Kidney (tissue), 22 donors: ENCODE measurements at places on chromosomes 6 and 20.

DNA sequence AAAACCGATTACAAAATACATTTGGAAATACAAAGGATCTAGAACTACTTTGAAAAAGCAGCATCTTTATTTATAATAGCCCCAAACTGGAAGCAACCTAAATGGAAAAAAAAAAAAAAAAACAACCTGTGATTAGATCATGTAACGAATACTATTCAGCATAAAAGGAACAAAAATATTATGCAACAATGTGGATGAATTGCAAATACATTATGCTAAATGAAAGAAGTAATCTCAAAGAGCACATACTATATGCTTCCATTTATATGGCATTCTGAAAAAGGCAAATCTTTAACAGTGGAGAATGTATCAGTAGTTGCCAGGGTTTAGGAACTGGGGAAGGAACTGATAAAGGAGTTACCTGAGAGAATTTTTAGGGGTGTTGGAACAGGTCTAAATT is 28.9 kb downstream of the IRAK1BP1 start:
- DNase-seq, result no peak

- DNase-seq, result no peak
Observed at GRCh38 chr20:51634257-51634656, 91.7 kb upstream of the NFATC2 start.

- no peak for DNase-seq
Observed at GRCh38 chr20:23143986-23144690, 58.0 kb upstream of the CD93 start.

GRCh38 chr6:13446381-13446780 is 41.0 kb downstream of the GFOD1 start:
- DNase-seq, result no peak

- DNase-seq, result peak; percentile 72
Observed at GRCh38 chr6:10381133-10381829, 33.6 kb downstream of the TFAP2A start.

- DNase-seq, result no peak
Observed at GRCh38 chr6:51684603-51685002, 402.8 kb downstream of the PKHD1 start.

GRCh38 chr6:121609281-121609680 is 173.8 kb downstream of the GJA1 start:
- no peak for DNase-seq

DNA sequence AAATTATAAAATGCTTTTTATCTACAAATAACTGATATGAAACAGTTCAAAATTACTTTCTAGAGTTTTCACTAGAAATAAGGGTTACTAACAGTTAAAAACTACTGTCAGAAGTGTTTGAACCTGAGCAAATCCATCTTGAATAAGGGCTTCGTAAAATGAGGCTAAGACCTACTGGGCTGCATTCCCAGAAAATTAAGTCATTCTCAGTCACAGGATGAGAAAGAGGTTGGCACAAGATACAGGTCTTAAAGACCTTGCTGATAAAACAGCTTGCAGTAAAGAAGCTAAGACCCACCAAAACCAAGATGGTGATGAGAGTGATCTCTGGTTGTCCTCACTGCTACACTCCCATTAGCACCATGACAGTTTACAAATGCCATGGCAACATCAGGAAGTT is 93.7 kb downstream of the PLG start:
- no peak for DNase-seq

GRCh38 chr6:55474382-55474781 is 104.6 kb downstream of the HMGCLL1 start:
- DNase-seq, result no peak
